ENCODE measurements at places on chromosomes 13 and 19.

- no peaks in the 10 kb centered on the region for H3K27me3 ChIP-seq
- H3K4me1 ChIP-seq, result no peaks in the 10 kb centered on the region
- no peaks in the 10 kb centered on the region for H3K36me3 ChIP-seq
- H3K4me3 ChIP-seq, result no peak overlapping the region
- no peak for DNase-seq
- H3K27ac ChIP-seq, result no peak overlapping the region
Observed at GRCh38 chr13:33865945-33866344, 48.0 kb downstream of the RFC3 start.

- H3K27ac ChIP-seq, result no peak overlapping the region
- DNase-seq, result no peak
- H3K4me3 ChIP-seq, result no peak overlapping the region
- H3K27me3 ChIP-seq, result no peaks in the 10 kb centered on the region
- no peaks in the 10 kb centered on the region for H3K36me3 ChIP-seq
- H3K4me1 ChIP-seq, result no peaks in the 10 kb centered on the region
Observed at GRCh38 chr13:94317063-94317491, 162.4 kb downstream of the DCT start.

GRCh38 chr19:16441661-16442162 is 30.1 kb downstream of the EPS15L1 start:
- H3K36me3 ChIP-seq, result peaks cover 5% of the 10 kb centered on the region
- H3K27me3 ChIP-seq, result no peaks in the 10 kb centered on the region
- H3K4me1 ChIP-seq, result peaks cover 8% of the 10 kb centered on the region
- DNase-seq, result no peak

GRCh38 chr19:28472843-28473242 is 740.1 kb downstream of the UQCRFS1 start:
- no peaks in the 10 kb centered on the region for H3K27me3 ChIP-seq
- no peak for DNase-seq
- no peaks in the 10 kb centered on the region for H3K36me3 ChIP-seq
- H3K4me3 ChIP-seq, result no peak overlapping the region
- no peaks in the 10 kb centered on the region for H3K4me1 ChIP-seq

DNA sequence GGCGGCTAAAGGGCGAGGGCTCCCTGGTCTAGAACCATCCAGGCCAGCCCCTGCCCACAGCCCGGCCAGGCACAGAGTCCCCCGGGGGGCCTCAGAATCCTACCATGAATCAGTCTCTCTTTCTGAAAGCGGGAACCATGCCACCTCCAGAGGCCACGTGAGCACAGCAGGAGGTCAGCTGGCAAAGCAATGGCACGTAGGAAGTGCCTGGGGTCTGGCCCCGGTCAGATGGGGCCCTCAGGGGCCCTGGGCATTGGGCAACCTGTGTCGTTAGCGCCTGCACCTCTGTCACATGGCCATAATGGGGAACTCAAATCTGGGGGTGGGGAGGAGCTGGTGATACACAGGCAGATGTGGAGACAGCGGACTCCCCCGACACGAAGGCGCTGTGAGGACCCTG is 8.8 kb downstream of the MFSD12 start:
- no peak overlapping the region for H3K4me3 ChIP-seq
- no peak for DNase-seq
- no peaks in the 10 kb centered on the region for H3K27me3 ChIP-seq
- H3K4me1 ChIP-seq, result no peaks in the 10 kb centered on the region
- no peaks in the 10 kb centered on the region for H3K36me3 ChIP-seq

DNA sequence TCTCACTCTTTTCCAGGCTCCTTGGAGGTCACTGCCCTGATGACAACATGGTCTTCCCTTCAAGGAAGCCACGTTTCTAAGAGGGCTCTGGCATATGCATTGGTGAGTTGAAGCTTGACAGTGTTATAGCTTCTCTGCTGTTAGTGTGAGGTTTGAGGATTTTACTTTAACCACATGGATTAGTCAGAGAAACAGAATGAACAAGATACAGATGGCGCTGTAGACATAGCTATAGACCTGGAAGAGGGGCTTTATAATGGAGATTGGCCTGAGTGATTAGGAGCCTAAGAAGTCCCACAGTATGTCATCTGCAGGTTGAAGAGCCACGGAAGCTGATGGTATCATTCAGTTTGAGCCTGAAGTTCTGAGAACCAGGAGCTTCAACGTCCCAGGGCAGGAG is 18.4 kb upstream of the URI1 start:
- no peak overlapping the region for H3K4me3 ChIP-seq
- no peaks in the 10 kb centered on the region for H3K4me1 ChIP-seq
- no peaks in the 10 kb centered on the region for H3K27me3 ChIP-seq
- no peak overlapping the region for H3K27ac ChIP-seq
- no peak for DNase-seq
- no peaks in the 10 kb centered on the region for H3K36me3 ChIP-seq

GRCh38 chr13:34224877-34225276 is 406.9 kb downstream of the RFC3 start:
- no peak overlapping the region for H3K27ac ChIP-seq
- no peaks in the 10 kb centered on the region for H3K4me1 ChIP-seq
- DNase-seq, result no peak
- H3K27me3 ChIP-seq, result no peaks in the 10 kb centered on the region
- H3K4me3 ChIP-seq, result no peak overlapping the region

DNA sequence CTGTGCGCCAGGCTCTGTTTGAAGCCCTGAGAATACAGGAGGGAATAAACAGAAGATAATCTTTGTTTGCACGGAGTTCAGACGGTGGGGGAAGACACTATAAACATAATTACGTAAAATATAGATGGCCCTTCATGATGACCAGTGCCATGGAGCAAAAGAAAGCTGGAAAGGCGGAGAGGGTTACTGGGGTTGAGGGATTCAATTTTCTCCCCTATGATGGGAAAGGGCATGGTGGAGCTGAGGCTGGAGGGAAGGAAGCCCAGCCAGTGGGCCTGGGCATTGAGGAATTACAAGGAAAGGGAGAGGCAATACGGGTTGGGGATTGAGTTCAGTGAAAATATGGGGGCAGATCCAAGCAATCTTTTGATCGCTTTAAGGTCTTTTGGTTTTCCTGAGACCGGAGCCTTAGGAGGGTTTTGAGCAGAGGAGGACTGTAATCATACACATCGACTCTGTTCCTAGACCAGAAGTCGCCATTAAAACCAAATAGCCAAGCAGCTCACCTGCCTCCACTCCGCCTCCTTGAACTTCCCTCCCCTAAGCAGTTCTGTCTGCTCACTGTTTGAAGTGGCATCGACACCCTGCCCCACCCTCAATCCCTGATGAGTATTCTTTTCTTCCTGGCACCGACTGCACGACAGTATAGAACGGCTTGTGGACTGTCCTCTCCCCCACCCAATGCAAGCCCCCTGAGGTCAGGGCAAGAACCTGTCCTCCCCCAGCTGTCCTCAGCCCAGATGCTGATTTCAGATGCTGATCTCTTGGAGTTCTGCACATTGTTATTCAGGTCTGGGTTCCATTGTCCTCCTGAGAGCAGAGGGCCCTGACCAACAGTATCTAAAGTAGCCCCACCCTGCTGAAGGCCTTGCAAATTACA is 813 bp upstream of the ZNF296 start:
- H3K27ac ChIP-seq, result no peak overlapping the region
- DNase-seq, result no peak
- H3K4me1 ChIP-seq, result peaks cover 33% of the 10 kb centered on the region
- no peaks in the 10 kb centered on the region for H3K27me3 ChIP-seq
- H3K36me3 ChIP-seq, result peaks cover 5% of the 10 kb centered on the region

DNA sequence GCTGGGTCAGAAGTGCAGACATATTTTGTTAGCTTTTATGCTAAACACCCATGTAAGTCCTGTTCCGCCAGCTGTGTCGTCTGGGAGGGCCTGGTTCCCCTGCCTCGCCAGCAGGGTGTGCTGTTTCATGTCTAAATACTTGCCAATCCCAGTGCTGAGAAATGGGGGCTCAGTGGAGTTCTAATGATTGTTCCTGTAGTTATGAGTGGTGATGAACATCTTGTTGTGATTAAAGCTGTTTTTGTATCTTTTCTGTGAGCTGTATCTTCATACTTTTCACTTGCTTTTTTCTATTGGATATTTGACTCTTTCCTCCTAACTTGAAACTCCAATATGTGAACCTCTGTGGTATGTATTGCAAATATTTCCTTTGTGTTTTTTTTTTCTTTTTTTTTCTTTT is 32.7 kb downstream of the KDM4B start:
- H3K4me3 ChIP-seq, result peak overlapping the region; percentile 13
- H3K27me3 ChIP-seq, result no peaks in the 10 kb centered on the region
- no peak for DNase-seq
- peaks cover 21% of the 10 kb centered on the region for H3K4me1 ChIP-seq
- H3K27ac ChIP-seq, result peak overlapping the region; percentile 69

DNA sequence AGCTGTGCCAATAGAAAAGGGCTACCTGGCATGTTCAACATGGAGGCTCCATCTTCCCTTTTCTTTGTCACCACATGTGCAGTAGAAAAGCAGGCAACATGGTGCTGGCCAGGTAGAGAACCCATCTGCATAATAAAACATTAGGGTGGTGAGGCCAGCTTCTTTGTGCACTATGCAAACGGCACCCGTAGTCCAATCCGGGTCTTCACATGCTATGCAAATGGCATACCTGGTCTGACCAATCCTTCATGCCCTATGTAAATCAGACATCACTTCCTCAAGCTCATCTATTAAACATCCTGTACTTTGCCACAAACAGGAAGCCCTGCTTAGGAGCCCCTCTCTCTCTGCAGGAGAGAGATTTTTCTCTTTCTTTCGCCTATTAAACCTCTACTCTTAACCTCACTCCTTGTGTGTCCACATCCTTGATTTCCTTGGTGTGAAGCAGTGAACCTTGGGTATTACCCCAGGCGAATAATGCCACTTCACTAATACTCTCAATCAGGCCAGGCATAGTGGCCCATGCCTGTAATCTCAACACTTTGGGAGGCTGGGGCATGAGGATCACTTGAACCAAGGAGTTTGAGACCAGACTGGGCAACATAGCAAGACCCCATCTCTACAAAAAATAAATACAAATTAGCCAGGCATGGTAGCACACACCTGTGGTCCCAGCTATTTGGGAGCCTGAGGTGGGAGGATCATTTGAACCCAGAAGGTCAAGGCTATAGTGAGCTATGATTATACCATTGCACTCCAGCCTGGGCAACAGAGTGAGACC is 111.3 kb upstream of the MRI1 start:
- H3K27ac ChIP-seq, result no peak overlapping the region
- no peak overlapping the region for H3K4me3 ChIP-seq
- DNase-seq, result no peak
- H3K27me3 ChIP-seq, result no peaks in the 10 kb centered on the region

DNA sequence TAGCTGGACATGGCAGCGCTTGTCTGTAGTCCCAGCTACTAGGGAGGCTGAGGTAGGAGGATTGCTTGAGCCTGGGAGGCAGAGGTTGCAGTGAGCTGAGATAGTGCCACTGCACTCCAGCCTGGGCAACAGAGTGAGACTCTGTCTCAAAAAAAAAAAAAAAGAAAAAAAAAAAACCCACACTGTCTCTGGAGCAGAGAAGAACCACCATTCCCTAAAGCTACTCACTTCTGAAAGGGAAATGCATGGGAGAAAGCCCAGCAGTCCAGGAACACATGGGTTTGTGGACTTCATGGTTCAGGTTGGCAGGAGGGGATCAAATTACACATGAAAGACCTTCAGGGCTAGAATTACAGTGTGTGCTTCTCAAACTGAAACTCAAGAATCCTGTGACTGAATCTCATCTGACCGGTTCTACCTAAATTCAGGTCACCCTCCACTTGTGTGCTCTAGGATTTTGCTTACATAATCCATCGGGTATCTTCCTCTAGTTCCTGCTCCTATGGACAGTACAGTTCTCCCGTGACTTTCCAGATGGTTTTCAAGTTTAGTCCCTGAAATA is 30.2 kb upstream of the CPB2 start:
- DNase-seq, result no peak
- no peaks in the 10 kb centered on the region for H3K36me3 ChIP-seq
- H3K27me3 ChIP-seq, result no peaks in the 10 kb centered on the region
- no peak overlapping the region for H3K27ac ChIP-seq
- H3K4me1 ChIP-seq, result no peaks in the 10 kb centered on the region
- H3K4me3 ChIP-seq, result no peak overlapping the region

DNA sequence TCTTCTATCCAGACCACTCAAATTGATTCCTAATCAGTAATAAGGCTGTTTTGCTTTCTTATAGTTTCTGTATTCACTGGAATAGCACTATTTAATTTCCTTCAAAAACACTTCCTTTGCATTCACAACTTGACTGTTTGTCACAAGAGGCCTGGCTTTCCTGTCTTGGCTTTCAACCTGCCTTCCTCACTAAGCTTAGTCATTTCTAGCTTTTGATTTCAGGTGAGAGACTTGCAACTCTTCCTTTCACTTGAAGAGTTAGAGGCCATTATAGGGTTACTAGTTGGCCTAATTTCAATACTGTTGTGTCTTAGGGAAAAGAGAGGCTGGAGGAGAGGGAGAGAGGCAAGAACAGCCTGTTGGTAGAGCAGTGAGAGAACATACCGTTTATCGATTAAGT is 47.0 kb downstream of the SACS start:
- H3K4me3 ChIP-seq, result no peak overlapping the region
- DNase-seq, result no peak
- H3K36me3 ChIP-seq, result no peaks in the 10 kb centered on the region
- peaks cover 6% of the 10 kb centered on the region for H3K4me1 ChIP-seq
- H3K27ac ChIP-seq, result no peak overlapping the region
